ENCODE measurements at places on chromosomes 12 and 14.

DNA sequence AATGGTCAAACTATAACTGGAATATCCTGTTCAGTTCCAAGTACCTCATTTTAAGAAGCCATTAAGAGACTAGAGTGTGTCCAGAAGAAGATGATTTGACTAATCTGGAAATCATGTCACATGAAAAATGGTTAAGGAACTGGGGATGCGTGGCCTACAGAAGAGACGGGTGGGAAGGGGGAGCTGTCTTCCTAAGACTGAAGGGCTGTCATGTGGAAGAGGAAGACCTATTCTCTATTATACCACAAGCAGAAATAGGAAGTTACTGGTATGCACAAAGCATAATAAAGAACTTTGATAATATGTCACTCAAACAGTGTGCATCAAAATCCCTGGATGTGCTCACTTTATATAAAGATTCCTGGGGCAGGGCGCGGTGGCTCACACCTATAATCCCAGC, 50.3 kb downstream of the HECTD4 start:
- no peak for DNase-seq

DNA sequence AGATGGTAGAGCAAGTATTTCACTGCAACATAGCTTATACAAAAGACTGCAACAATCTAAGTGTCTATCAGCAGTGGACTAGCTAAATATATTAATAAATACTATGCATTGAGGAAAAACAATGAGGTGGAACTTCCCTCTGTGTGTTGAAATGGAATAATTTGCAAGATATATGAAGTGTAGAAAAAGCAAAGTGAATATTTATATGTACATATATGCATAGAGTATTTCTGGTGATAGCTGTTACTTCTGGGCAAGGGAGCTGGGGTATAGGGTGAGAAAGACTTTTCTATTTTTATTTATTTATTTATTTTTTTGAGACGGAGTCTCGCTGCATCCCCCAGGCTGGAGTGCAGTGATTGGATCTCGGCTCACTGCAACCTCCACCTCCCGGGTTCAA, 33.9 kb downstream of the DNAL1 start:
- DNase-seq = no peak

DNA sequence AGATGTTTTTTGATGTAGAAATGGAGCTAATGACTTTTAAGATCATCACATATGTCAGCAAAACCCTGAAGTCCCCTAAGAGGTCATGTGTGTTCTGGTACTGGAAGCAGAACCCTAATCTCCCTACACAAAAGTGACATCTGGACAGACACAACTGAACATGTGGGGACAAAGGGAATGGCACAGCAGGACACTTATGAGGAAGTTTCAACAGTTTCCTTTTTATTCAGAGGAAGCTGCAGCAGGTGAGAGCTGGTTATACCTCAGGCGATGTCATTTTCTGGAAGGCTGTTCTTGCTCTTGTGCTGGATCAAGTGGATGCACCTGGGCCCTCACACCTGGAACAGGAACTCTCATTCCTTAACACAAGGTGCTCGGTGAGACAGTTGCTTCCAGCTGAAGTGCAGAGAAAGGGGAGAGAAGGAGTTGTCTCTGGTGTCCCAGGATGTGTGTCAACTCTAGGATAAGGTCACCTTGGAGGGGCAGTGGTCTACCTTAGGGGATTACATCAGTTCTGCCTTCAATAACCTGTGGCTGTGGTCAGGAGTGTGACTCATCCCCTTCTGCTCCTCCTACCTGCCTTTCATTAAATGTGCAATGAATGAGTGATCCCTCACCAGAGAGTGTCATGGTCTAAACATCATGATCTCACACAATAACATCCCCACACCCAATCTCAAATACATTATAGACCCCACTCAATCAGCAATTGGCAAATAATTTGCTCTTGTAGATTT, 463.4 kb downstream of the TMEM121 start:
- DNase-seq = no peak

GRCh38 chr12:115404761-115405470, 720.9 kb upstream of the TBX3 start:
- DNase-seq = no peak

- DNase-seq = no peak
These were observed 26.0 kb downstream of the SMUG1 start for GRCh38 chr12:54162741-54163140.

DNA sequence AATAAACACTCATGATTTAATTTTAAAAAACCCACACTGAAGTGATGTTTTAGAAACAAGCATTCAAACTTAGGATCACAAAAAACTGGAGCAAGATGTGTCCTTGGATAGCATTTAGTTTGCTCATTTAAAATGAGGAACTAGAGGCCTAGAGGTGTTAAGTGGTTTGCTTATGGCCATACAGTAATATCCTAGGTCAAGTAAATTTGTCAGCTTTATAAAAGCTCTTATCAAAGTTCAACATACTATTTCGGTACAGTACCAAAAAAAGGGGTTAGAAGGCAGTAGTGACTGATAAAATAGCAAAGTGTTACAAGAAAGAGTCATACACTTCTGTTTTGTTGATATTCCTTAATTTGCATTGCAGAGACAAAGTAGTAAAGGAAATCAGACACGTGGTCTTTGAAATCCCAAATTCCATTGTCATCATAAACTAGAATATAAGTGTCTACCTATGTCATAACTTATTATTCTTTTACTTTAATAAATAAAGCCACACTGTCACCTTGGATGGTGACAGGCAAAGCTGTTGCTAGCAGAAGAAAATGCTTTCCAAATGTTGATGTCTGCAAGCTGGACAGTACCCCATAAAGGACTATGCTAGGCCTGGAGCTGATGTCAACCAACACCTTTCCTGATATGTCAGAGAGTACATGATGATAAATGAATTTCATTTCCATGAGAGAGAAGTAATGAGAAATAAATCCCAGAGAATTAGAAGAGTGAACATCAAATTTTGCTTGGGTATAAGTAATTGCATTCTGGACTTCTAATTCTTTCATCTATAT, 17.6 kb upstream of the SRP54 start:
- no peak for DNase-seq

- DNase-seq = no peak
These were observed 3.9 kb upstream of the CMKLR1 start for GRCh38 chr12:108342985-108343384.

GRCh38 chr12:111277570-111277969, 91.3 kb downstream of the PHETA1 start:
- DNase-seq = no peak

DNA sequence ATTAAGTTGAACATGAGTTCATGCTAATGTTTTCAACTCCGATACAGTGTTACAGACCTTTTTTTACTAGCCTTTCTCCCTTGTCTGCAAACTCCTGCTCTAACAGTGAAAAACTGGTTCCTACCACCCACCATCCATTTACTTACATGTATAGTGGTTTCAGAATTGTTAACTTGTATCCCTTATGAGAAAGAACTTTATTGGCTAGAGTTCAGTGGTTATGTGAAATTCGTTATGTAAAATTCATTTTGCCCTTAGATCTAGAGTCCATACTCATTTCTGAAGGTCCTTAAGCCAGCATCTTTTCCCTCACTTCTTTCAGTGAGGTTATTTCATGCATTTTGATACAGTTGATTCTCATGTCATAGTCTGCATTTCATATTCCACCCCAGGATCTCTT, 51.0 kb downstream of the PRKCH start:
- DNase-seq = no peak

DNA sequence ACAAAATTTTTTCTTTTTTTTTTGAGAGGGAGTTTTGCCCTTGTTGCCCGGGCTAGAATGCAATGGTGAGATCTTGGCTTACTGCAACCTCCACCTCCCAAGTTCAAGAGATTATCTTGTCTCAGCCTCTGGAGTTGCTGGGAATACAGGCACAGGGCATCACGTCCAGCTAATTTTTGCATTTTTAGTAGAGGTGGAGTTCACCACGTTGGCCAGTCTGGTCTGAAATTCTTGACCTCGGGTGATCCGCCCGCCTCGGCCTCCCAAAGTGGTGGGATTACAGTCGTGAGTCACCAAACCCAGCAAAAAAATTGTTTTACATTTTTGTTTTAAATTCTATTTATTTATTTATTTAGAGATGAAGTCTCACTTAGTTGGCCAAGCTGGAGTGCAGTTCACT, 4.7 kb upstream of the SLC2A14 start:
- DNase-seq = no peak

DNA sequence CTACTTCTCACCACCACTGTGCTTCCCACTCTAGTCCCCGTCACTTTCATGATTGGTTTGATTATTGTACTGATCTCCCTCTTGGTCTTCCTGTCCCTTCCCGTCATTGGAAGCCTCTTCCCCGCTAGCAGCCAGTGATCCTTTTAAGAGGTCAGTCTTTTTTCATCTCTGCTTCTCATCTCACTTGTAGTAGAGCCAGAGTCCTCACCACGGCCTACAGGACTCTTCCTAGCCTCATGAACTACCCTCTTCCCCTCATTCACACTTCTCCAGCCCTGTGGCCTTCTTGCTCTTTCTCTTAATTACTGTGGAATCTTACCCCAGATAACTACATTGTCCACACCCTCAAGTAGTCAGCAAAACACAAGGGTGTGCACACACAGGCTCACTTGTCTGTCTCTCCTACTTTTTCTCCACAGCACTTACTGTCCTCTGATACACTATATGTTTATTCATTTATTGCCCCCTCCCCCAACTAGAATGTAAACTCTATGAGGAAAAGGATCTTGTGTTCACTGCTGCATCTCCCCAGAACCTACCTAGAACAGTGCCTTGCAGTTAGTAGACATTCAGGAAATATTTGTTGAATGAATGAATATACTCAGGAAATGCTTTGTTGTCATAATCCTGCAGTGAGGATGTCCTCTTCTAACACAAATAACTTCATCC, 66.3 kb downstream of the CKB start:
- DNase-seq = no peak

- DNase-seq = no peak
These were observed 332.1 kb downstream of the FOXG1 start for GRCh38 chr14:29098656-29099055.

DNA sequence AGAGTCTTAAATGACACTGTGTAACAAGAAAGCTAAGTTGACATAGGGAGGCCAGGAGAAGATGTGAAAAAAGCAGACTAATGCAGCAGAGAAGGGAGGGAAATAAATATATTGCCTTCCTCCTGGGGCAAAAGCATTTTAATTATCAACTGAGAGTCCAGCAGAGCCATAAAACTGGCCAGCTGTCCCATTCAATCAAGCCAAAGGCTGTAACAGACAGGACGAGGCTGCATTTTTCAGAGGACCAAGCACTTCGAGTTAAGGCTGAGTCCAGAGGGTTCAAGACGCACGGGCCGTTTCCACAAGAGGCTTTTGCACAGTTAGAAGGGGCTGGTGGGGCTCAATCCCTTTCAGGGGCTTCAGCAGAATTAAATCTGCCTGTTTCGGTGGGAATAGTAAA, 20.4 kb downstream of the MAP3K9 start:
- no peak for DNase-seq

DNA sequence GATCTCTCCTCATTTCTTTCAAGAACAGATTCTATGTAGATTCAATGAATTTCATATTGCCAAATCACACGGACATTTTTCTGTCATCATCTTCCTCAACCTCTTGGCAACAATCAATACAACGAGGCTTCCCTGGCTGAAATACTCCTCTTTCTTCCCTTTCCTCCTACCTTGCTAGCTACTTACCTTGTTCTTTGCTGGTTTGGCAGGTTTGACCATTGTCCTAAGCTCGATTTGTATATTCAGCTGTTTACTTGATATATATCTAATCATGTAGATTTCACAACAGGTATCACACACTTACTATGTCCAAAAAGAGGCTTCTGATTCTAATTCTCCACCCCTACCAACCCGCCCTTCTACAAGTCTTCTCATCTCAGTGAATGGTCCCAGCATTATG, 23.6 kb downstream of the NDUFA12 start:
- DNase-seq = no peak

DNA sequence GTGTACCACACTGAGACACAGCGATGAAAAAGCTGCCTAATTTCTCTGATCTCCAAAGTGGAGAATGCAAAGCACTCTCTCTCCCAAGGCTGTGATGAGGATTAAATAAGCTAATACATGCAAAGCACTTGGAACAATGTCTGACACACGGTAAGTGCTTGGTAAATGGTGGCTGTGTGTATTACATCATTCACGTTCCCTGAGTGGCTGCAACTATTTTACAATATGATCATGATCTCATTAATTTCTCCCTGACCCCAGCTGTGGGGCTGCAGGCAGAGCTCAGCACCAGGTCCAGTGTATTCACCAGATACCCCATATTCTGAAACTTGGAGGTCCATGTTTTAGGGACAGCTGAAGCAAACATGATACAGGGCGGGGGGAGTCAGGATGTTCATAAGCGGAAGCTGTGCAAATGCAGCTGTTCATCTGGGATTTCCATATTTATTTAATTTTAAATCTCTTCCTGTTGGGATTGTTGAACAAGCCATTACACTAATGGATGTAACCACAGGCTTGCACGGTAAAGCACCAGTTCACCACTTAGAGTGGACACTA, 106.4 kb downstream of the CCDC60 start:
- DNase-seq = no peak

DNA sequence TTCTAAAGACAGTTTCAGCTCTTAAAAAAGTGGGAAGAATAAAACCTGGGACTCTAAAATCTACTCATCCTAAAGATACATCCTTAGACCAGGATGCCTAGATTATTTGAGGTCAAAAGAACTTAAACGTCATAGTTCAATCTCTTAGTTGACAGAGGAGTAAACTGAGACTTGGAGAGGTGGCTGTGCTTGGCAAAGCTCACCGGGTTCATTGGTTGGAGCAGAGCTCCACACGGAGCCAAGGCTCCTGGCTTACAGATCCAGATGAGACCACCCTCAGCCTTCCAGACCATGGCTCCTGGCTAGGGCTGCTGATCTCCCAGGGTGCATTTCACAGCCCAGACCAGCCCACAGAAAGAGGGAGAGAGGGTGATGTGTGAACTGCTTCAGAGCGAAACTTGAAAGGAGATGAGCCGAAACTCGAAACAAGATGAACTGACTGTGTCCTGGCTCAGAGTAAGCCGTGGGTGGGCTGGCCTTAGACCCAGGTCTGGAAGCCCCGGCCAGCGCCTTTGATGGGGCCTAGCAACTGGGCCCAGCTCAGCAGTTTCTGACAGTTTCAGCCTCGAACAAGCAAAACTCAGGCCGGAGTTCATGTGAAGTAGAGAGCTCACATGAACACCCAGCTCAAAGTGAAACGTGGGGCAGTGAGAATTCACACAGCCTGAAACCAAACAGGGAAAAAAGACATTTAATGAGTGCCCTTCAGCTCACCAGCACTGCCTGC, 1044.8 kb downstream of the BCL11B start:
- no peak for DNase-seq

GRCh38 chr14:68133856-68134255, 314.3 kb downstream of the RAD51B start:
- no peak for DNase-seq

- no peak for DNase-seq
These were observed 654 bp upstream of the SUPT16H start for GRCh38 chr14:21384494-21384851.

GRCh38 chr14:30884901-30885300, 10.5 kb downstream of the COCH start:
- no peak for DNase-seq

DNA sequence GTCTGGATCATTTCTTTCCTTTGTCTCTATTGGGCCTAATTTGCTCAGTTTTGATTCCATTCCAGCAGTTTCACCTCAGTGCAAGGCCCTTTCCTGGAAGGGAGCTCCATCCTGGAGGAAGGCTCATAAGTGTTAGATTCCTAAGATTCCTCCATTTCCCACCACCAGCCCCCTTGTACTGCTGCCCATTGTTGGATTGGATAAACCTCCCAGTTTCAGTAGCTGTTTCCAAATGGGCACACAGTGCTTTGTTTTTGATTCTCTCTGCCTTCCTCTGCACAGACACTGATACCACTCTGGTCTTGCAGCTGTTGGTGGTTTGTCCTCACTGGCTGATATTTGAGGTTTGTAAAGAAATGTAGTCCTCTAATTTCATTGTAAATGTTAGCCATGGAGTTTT, 158.9 kb downstream of the SLC15A5 start:
- DNase-seq = no peak
